ENCODE measurements at places on chromosomes 1 and 21. TPM values are rescaled to one million over a fixed set of nuclear protein-coding genes. Genes with fewer than 3 reads are reported as not detected.
A peak's percentile ranks its signal among the peaks of the same experiment; 100 is the strongest.

The KRTAP11-1 gene
- total RNA-seq = not detected

The TMPRSS15 gene
- total RNA-seq = not detected

The COL16A1 gene
- 7.6 TPM for total RNA-seq

The FOXD3 gene
- 0.80 TPM for total RNA-seq

The CFHR3 gene
- total RNA-seq = not detected

The MMEL1 gene
- 0.46 TPM for total RNA-seq

The FCRL4 gene
- not detected for total RNA-seq

The RYR2 gene
- total RNA-seq = 0.03 TPM

- DNase-seq = no peak
These were observed 42.9 kb downstream of the HLX start for GRCh38 chr1:220921971-220922635.

DNA sequence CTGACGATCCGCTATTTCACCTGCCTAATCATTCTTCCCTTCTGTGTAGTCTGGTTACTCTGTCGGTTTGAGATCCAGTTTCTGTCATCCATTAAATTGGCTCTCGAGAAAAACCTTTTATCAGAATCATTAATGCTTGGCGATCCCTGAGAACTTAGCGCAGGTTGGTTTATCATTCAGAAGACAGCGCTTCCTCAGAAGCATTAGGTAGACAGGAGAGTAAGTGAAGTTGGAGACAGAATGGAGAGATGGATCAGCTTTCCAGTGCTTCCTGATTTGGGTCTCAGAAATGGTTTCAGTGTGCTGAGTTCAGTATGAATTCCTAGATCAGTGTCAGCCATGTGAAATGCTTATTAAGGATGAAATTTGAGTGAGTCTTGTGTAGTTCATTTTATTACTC is 1.3 kb downstream of the USP1 start:
- no peak for DNase-seq

DNA sequence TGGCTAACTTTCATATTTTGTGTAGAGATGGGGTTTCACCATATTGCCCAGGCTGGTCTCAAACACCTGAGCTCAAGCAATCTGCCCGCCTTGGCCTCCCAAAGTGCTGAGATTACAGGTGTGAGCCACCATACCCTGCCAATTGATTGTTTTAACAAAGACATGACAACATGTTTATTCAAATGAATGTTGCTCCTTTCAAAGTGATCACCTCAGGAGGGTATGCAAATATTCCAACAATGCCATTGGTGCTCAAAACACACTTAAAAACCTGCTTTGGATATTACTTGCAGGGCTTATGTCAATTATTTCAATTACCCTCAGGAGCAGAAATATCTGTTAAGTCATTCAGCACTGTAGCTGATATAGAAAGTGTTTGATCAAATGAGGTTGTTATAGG is 7.9 kb downstream of the LAX1 start:
- no peak for DNase-seq

DNA sequence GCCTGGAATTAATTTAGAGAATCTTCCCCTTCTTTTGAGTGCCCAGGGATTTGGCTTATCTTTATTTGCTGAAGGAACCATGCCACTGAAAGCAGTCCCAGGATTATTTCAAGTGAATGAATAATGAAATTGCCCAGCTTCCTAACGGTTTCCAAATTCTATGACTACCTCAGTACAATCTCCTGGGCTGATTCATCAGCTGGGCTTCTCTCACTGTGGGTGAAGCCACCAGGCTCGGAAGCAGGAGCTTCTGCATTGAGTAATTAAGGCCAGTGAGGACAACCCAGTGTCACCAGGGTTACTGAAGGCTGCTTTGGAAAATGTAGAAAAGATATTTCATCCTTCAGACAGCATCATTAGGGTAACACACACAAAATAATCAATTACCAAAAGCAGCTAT is 169.8 kb downstream of the DAB1 start:
- no peak for DNase-seq

DNA sequence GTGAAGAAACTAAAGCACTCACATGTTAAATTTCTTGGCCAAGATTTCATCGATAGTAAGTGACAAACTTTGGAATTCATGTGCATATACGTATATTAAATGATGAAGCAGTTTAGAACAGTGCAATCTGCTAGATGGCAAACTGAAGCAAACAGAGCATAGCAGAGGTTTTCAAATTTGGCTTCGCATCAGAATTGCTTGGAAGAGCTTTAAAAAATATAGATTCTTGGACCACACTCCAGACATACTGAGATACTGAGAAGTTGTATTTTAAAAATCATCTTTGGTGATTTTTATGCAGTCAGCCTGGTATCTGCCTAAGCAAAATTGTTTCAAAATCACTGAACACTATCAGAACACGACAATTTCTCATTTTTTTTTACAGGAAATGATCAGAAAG is 709.2 kb downstream of the PLA2G4A start:
- no peak for DNase-seq

GRCh38 chr1:33257772-33258712 is 1.8 kb downstream of the ZNF362 start:
- no peak for DNase-seq

DNA sequence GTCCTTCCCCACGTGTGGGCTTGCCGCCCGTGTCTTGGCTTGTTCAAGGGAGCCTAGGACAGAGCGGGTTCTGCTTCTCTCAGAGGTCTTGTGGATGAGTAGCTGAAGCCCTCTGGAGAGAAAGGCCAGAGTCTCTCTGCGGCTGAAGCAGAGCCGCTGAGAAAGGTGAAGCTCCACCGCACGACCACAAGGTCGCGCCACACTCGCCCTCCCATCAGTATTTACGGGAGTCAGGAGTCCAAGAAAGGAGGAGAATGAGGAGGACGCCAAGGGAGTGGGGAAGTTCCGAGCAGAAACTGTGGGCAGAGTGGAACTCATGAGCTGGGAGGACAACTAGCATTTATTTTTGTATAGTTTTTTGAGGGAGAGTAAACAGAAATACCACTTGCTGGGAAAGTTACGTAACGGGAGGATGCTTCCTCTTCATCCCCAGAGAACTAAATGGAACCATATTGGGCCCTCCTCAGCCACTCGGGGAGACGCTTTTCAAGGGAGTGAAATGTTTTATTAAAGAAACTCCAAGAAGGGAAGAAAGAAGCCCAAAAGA is 51.6 kb upstream of the HAO2 start:
- no peak for DNase-seq

GRCh38 chr1:216456682-216457081 is 33.4 kb upstream of the USH2A start:
- no peak for DNase-seq

DNA sequence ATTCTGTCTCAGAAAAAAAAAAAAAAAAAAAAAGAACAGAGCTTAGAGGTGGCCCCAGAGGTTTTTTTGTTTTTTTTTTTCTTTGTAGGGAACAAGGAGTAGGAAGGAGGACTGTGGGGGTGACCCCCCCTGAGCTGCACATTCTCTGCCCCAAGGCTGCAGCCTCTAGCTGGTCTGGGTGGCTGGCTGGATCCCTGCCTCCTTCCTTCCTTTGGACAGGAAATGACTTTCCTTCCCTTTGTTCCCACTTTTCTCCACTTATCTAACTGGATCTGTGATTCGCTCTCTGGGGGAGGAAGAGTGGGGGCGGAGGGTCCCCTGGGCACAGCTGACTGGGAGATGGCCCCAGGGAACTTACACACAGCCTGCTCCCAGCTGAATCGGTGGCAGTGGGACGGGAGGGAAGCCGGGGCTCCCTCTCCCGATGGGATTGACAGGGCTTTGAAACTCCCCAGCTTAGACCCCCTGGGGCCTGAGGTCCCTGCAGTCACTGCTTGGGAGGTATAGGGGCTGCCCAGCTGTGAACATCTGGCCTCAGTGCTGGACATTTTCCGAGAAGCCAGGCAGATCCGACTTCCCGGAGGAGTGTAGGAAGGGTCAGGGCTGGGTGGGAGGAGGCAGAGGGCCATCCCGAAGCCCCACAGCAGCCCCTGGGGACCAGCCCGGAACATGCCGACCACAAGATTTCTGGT is 2.1 kb downstream of the FBLIM1 start:
- DNase-seq = no peak

DNA sequence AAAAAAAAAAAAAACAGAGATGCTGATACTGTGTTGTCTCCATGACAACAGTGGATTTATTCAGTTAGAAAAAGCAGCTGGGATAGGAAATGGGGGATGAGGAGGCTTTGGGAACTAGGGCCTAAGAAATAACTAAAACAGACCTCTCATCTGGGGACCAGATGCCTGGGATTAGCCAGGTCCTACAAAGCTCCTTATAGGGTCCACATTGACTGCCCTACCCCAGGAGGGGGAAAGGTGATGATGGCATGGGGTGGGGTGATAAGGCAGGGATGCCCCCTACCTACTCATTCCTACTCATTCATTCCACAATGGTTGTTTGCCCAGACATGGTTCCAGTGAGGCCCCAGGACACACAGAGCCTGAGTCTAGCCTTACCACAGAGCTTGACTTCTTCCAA is 131.2 kb downstream of the PLXNA2 start:
- no peak for DNase-seq

- DNase-seq = no peak
These were observed 51.7 kb downstream of the ZNF326 start for GRCh38 chr1:90046635-90047034.

GRCh38 chr1:114702737-114703136 is 7.4 kb upstream of the AMPD1 start:
- no peak for DNase-seq

DNA sequence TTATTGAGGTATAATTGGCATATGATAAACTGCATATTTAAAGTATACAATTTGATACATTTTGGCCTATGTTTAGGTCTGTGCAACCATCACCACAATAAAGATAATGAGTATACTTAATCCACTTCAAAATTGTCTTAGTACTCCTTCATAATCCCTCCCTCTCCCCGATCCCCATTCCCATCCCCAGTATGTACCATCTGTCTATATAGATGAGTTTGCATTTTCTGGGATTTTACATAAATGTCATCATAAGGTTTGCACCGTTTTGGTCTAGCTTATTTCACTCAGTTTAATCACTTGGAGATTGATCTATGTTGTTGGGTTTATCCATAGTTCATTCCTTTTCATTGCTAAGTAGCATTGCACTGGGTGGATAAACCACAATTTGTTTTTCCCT is 74.3 kb downstream of the POFUT2 start:
- DNase-seq = no peak

- no peak for DNase-seq
These were observed 76.8 kb upstream of the COL24A1 start for GRCh38 chr1:86233403-86233802.

DNA sequence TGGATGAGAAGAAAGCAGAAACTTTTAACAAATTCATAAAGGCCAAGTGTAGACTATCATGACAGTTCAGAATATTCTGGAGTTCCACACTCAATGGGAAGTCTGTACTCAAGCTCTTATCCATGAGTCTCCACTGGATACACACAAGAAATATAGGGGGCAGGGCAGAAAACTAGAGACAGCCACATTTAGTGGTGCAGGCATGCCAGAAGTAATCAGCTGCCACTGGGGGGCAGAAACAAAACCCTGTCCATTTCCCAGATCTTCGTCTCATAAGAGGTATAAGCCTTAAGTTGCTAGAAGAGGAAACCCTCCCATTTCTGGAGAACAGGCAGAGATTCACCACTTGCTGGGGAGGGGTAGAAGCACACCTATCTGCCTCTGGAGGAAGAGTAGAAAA is 166.8 kb upstream of the GALNT2 start:
- DNase-seq = no peak

DNA sequence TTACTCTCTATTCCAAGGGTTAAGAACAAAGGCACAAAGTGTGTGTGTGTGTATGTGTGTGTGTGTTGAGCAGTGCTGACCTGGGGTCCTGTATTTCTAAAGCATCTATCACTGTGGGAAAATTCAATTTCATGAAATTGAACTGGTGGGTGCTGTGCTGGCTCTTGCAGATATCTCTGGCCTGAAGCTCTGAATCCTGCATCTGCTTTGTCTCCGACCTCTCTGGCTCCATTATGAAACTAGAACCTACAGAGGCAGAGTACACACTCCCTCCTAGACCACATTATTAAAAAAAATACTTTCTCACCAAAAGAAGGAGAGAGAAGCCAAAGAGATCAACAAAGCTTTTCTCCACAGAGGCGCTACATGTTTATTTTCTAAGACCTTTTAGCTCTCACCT is 88.4 kb upstream of the PDE4B start:
- no peak for DNase-seq

GRCh38 chr1:31435471-31436409 is 22.7 kb downstream of the SERINC2 start:
- DNase-seq = no peak

DNA sequence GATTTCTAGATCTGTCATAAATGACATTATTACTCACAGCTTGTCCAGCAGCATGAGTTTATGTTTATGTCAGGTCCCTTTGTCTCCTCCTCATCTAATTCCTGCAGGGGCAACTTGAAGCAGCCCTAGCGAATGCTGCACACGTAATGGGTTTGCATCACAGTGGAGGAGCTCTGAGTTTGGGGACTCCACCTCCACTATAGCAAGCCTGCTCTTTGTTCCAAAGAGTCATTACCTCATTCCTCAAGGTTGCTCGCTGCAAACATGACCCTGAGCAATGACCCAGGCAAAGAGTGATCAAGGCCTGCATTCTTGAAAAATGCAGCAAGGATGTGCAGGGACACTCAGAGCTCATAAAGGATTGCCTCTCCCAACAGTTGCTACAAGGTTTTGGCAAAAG is 261.9 kb downstream of the HHIPL2 start:
- no peak for DNase-seq

- no peak for DNase-seq
These were observed 14.3 kb downstream of the SAMSN1 start for GRCh38 chr21:14531757-14532316.

DNA sequence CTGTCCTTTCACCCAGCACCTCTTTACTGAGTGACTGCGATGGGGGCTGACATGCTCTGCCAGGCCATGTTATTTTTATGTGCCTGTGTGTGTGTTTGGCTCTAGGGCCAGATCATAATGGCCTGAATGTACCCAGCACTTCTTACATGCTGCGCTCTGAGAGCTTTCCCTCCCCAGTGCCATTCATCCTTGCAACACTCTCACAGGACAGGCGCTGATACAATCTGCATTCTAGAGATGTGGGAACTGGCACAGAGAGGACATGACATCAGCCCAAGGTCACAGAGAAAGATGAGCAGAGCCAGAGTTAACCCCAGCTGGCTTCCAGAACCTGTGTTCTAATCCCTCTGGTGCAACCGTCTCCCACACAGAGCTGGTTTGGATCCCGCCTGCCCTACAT is 54.5 kb downstream of the ARHGEF10L start:
- DNase-seq = no peak

- DNase-seq = peak; percentile 59
These were observed 28.3 kb downstream of the EIF2D start for GRCh38 chr1:206583707-206584648.

DNA sequence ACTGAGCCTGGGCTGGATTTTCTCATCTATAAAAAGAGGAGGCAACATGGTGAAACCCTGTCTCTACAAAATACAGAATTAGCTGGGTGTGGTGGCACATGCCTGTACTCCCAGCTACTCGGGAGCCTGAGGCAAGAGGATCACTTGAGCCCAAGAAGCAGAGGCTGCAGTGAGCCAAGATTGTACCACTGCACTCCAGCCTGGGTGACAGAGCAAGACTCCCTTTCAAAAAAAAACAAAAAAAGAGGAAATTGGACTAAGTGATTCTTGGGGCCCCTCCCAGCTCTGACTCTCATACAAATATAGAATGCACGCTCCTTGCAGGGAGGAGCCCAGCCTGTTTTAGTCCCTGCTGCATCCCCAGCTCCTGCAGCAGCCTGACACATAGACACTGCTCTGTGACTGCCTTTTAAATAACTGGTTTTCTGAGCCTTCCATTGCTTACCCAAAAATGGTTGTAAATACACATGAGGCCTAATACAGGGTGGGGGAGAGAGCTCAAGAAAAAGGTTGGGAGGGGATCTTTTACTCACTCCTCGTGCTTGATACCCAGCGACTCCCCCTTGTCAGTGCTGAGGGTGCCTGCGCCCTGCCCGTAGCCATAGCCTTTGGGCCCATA is 17.2 kb downstream of the CSRP1 start:
- no peak for DNase-seq

GRCh38 chr1:21311016-21311415 is 20.8 kb upstream of the ECE1 start:
- DNase-seq = no peak
